ENCODE measurements at places on chromosomes 5 and 9. TPM values are rescaled to one million over a fixed set of nuclear protein-coding genes. Genes with fewer than 3 reads are reported as not detected.

Gene TXNDC8
- total RNA-seq = not detected

Gene PCDHGC4
- 0.84 TPM for total RNA-seq

Gene TAF11L5
- not detected for total RNA-seq

Gene HAVCR1
- total RNA-seq = 7.2 TPM

Gene RETREG1
- 4.5 TPM for total RNA-seq

Gene NMUR2
- not detected for total RNA-seq

Gene ZNF658
- total RNA-seq = 1.3 TPM

Gene CFAP77
- total RNA-seq = not detected

- no peaks in the 10 kb centered on the region for H3K36me3 ChIP-seq
- no peak for DNase-seq
- H3K27ac ChIP-seq = no peak overlapping the region
- no peaks in the 10 kb centered on the region for H3K27me3 ChIP-seq
- peaks cover 17% of the 10 kb centered on the region for H3K4me1 ChIP-seq
- no peak overlapping the region for H3K4me3 ChIP-seq
These were observed 3.7 kb upstream of the DOLPP1 start for GRCh38 chr9:129077236-129077635.

- DNase-seq = no peak
- no peaks in the 10 kb centered on the region for H3K27me3 ChIP-seq
- no peak overlapping the region for H3K4me3 ChIP-seq
- peaks cover 31% of the 10 kb centered on the region for H3K4me1 ChIP-seq
- peak overlapping the region; percentile 61 for H3K27ac ChIP-seq
These were observed 23.4 kb downstream of the CORO2A start for GRCh38 chr9:98168941-98169488.

DNA sequence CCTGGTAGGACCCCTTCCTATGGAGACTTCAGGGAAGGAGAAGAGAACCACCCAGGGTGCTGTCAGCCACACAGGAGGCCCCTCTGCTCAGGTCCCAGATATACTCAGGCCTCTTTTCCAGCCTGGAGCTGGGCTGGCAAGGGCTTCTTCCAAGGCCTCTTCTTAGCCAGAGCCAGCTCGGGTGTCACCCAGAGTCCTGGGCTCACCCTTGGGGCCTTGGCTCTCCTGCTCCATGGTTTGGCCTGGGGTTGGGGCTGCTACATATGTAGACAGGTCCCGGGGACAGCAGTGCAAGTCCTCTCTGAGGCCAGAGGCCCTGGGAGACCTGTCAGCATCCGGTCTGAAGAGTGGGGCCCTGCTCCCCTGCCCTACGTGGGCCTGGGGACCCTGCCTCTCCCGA is 22.8 kb downstream of the PAEP start:
- no peaks in the 10 kb centered on the region for H3K27me3 ChIP-seq
- no peaks in the 10 kb centered on the region for H3K36me3 ChIP-seq
- no peak overlapping the region for H3K27ac ChIP-seq
- H3K4me1 ChIP-seq = no peaks in the 10 kb centered on the region
- H3K4me3 ChIP-seq = no peak overlapping the region

GRCh38 chr5:157130925-157131324 is 11.7 kb downstream of the MED7 start:
- DNase-seq = no peak
- no peaks in the 10 kb centered on the region for H3K27me3 ChIP-seq
- no peak overlapping the region for H3K4me3 ChIP-seq
- H3K27ac ChIP-seq = no peak overlapping the region

- no peaks in the 10 kb centered on the region for H3K36me3 ChIP-seq
- no peak overlapping the region for H3K4me3 ChIP-seq
- H3K27ac ChIP-seq = no peak overlapping the region
- H3K27me3 ChIP-seq = no peaks in the 10 kb centered on the region
These were observed 149.2 kb downstream of the CEP120 start for GRCh38 chr5:123273984-123274383.

DNA sequence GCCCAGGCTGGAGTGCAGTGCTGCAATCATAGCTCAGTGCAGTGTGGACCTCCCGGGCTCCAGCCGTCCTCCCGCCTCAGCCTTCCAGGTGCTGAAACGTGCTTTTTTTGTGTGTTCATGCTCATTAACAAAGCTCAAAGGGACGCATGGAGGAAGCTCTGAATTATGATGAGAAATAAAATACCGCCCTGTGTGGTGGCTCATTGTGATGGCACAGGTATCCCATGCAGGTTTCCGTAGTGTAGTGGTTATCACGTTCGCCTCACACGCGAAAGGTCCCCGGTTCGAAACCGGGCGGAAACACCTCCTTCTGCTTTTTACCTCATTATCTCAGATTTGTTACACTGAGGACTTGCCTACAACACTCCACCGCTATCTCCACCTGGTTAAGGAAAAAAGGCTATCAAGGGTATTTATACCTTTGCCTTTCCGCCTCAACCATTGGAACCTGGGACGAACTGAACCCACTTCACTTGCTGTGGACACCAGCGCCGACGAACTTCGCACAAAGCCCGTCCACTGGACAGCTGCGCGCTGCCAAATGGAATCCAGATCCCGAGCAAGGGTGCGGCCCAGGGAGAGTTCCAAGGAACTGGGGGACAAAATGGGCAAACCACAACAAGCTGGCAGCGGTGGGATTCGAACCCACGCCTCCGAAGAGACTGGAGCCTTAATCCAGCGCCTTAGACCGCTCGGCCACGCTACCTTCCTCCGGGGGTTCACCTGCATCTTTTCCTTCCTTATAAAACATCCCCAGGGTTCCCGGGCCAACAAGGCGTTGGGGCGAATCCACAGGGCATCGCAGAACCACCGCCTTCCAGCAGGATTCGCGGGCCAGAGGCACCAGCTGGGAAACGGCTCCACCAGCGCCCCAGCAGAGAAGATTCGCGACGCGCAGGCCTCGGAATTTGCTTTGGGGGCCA is 26.3 kb downstream of the OR2V2 start:
- DNase-seq = peak; percentile 79
- H3K36me3 ChIP-seq = no peaks in the 10 kb centered on the region
- peaks cover 25% of the 10 kb centered on the region for H3K27me3 ChIP-seq
- no peak overlapping the region for H3K4me3 ChIP-seq

- H3K27me3 ChIP-seq = no peaks in the 10 kb centered on the region
- H3K27ac ChIP-seq = no peak overlapping the region
- DNase-seq = no peak
These were observed 411.0 kb downstream of the MED10 start for GRCh38 chr5:5967373-5967772.

DNA sequence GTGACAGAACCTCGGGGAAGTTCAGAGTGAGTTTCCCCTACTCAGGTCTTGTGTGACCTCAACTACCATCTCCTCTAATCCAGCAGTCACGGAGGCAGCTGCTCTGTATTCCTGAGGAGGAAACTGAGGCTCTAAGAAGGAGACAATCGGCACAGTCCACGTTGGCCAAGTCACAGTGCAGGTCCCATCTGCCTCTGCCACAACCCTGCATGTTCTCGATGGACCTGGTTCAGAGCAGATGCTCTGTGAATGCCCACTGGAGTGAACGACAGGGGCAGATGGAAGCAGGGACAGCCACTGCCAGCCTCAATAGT is 722 bp upstream of the ERGIC1 start:
- peaks cover 50% of the 10 kb centered on the region for H3K4me1 ChIP-seq
- peaks cover 2% of the 10 kb centered on the region for H3K36me3 ChIP-seq
- peak overlapping the region; percentile 90 for H3K27ac ChIP-seq
- no peaks in the 10 kb centered on the region for H3K27me3 ChIP-seq

DNA sequence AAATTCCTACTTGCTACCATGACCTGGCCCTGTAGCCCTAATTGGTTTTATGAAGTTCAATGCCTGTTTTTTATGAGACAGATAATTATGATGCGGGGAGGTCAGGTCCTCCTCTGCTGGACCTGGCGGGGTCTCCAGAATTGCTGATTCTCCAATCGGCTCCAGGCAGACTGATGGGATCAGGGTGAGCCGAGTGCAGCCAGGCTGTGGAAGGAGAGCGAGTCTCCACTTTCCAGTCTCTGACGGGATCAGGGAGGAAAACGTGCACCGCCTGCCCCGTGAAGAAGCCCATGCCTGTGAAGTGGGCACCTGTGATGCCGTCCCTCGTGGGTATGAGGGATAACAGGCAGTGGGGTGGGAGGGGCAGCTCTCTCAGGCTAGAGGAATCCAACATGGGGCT is 71.5 kb upstream of the HSPA9 start:
- peaks cover 47% of the 10 kb centered on the region for H3K27me3 ChIP-seq
- no peaks in the 10 kb centered on the region for H3K36me3 ChIP-seq

- H3K4me3 ChIP-seq = no peak overlapping the region
- H3K36me3 ChIP-seq = no peaks in the 10 kb centered on the region
These were observed 326.3 kb downstream of the OSTF1 start for GRCh38 chr9:75414371-75415160.

DNA sequence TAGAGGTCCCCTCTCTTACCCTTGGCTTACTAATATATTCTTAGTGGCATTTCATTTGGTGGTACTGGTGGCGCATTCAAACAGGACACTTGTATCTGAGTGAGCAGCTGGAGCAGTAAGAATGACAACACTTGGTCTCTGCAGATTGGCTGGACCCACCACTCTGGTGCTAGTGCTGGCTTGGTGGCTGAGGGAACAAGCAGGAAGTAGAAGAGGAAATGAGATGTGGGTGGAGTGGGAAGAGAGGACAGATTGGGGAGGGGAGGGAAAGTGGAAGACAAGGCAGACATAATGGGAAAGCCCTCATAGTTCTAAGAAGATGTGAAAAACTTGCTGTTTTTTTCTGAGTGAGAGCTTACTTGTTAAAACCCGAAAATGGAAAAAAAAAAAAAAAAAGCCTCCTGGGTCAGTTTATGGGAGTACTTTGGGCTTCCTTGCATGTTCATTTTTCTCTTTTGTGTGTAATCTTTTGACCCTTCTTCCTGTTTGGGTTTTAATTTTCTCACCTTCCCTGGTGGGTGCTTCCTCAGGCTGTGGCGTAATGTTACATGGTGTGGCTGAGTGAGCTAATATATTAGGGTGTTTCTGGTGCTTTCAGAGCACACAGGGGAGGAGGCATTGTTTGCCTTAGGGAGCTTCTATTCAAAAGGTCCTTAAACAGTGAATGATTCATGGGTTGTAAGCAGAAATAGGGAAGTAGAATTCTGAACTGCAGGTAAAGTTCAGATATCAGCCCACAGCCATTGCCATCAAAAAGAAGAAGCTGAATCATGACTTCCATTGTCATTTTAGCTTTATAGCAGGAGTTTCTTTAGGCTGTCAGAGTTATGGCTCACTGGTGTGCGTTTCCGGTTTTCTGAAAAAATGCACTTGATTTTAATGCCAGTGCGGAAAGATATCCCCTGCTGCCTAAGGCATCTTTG is 52.3 kb downstream of the TLE4 start:
- H3K27ac ChIP-seq = peak overlapping the region; percentile 64
- peaks cover 17% of the 10 kb centered on the region for H3K4me1 ChIP-seq
- peak; percentile 48 for DNase-seq
- no peaks in the 10 kb centered on the region for H3K27me3 ChIP-seq

DNA sequence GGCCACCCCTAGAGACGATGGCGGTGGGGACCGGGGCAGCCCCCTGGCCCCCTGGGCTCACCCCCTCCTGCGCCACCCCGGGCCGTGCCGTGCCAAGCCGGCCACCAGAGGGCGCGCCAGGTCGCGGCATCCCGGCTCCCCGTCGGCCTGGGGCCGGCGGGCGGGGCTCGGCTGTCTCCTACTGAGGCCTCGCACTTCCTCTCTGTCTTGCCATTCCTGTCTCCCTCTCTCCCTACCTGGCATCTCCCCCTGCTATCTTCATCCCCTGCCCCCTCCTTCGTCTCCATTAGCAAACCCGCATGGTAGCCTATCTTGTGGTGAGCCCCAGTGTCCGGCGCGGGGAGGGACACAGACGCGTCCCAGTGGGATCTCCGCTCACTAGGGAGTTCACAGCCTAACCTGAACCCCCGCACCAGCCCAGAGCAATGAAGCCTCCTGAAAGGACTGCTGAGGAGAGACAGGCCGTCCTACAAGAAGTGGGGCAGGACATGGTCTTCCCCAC is 29.8 kb upstream of the FABP6 start:
- H3K4me1 ChIP-seq = peaks cover 12% of the 10 kb centered on the region
- peak; percentile 79 for DNase-seq
- peaks cover 5% of the 10 kb centered on the region for H3K27me3 ChIP-seq
- H3K4me3 ChIP-seq = peak overlapping the region; percentile 25

DNA sequence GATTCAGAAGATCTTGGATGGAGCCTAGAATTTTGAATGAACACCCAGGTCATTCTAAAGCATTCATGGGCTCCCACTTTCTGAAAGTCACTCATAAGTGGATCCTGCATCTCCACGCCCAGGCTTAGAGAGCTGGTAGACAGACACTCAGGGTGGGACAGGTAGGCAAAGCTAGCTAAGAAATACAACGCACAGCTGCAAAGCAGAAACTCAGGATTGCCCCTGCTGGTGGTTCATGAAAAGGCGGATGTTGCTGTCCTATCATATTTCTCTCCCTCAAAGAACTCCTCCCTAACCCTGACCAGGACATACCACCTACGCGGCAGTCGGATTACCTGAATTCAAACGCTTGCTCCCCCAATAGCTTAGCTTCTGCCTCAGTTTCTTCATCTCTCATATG is 226.5 kb downstream of the GLIS3 start:
- H3K36me3 ChIP-seq = no peaks in the 10 kb centered on the region
- H3K27ac ChIP-seq = no peak overlapping the region
- no peak overlapping the region for H3K4me3 ChIP-seq
- peaks cover 3% of the 10 kb centered on the region for H3K4me1 ChIP-seq
- no peaks in the 10 kb centered on the region for H3K27me3 ChIP-seq

DNA sequence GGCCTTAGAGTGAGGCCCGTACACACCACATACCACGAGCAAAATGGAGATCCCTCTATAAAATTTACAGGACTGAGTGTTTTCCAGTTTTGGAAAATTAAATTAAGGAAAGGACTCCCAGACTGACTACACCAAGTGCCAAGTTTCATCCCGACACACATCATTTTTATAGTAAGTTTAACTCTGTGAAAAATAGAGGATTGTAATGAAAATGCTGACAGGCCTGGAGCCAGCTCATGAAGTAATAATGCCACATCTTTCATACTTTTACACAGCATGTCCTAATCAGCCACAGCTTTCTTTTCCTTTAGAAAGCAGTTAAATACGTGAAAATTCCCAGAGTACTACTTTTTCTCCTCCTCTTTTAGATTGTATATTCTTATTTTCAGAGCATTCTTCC is 169.2 kb downstream of the SAXO1 start:
- no peaks in the 10 kb centered on the region for H3K36me3 ChIP-seq
- H3K4me3 ChIP-seq = no peak overlapping the region
- H3K27ac ChIP-seq = no peak overlapping the region

- H3K4me3 ChIP-seq = no peak overlapping the region
- H3K27me3 ChIP-seq = peaks cover 27% of the 10 kb centered on the region
These were observed 1.4 kb upstream of the NKD2 start for GRCh38 chr5:1007221-1007680.

Data from natural killer cell (primary cell).